ENCODE measurements at places on chromosomes 7 and 10. TPM values are rescaled to one million over a fixed set of nuclear protein-coding genes. Genes with fewer than 3 reads are reported as not detected.

TMEM140 gene
- total RNA-seq: 3.0 TPM

PVRIG gene
- 22.4 TPM for total RNA-seq

ASB10 gene
- not detected for total RNA-seq

SLC26A3 gene
- total RNA-seq: not detected

GNAT3 gene
- total RNA-seq: not detected

SAP25 gene
- total RNA-seq: 7.5 TPM

A1CF gene
- total RNA-seq: not detected

SCIN gene
- total RNA-seq: 0.08 TPM

DNAJC30 gene
- 9.3 TPM for total RNA-seq

PTPRZ1 gene
- not detected for total RNA-seq

CYP51A1 gene
- 59.2 TPM for total RNA-seq

All from activated CD8-positive, alpha-beta memory T cell treated with anti-CD3 and anti-CD28 coated beads for 36 hours (primary cell).